Activated CD4-positive, alpha-beta memory T cell treated with anti-CD3 and anti-CD28 coated beads for 36 hours (primary cell): ENCODE measurements at places on chromosomes 2 and 18. TPM values are rescaled to one million over a fixed set of nuclear protein-coding genes. Genes with fewer than 3 reads are reported as not detected.

The ZFAND2B gene
- 34.4 TPM for total RNA-seq

The OXER1 gene
- not detected for total RNA-seq

The GALNT14 gene
- total RNA-seq, result 0.44 TPM

The ALPI gene
- total RNA-seq, result not detected

The CPO gene
- not detected for total RNA-seq

The GALNT3 gene
- total RNA-seq, result 4.1 TPM

The HOXD4 gene
- total RNA-seq, result not detected

The MRPL44 gene
- total RNA-seq, result 41.6 TPM

The AP1S3 gene
- total RNA-seq, result 10.1 TPM

The KCNJ3 gene
- not detected for total RNA-seq

The HTR2B gene
- not detected for total RNA-seq

The SETBP1 gene
- 6.4 TPM for total RNA-seq

The ANKRD62 gene
- total RNA-seq, result not detected

The CD8A gene
- total RNA-seq, result 3.0 TPM

The TAF4B gene
- 12.5 TPM for total RNA-seq

The RASGRP3 gene
- 1.9 TPM for total RNA-seq

The HRH4 gene
- 0.43 TPM for total RNA-seq

The KCNIP3 gene
- total RNA-seq, result not detected

The NIF3L1 gene
- total RNA-seq, result 30.8 TPM

The KLHL14 gene
- total RNA-seq, result not detected

The ESCO1 gene
- total RNA-seq, result 18.6 TPM

The METAP1D gene
- total RNA-seq, result 3.9 TPM

The STRN gene
- 22.3 TPM for total RNA-seq

The SLC14A1 gene
- 1.1 TPM for total RNA-seq

The TCF23 gene
- total RNA-seq, result not detected

The PASK gene
- 86.1 TPM for total RNA-seq

The CRYBA2 gene
- total RNA-seq, result not detected

The SERPINB2 gene
- total RNA-seq, result not detected

The SERPINB12 gene
- total RNA-seq, result not detected

The PIEZO2 gene
- total RNA-seq, result not detected

The SDC1 gene
- total RNA-seq, result 0.12 TPM
